ENCODE measurements at places on chromosomes 2 and 18.

DNA sequence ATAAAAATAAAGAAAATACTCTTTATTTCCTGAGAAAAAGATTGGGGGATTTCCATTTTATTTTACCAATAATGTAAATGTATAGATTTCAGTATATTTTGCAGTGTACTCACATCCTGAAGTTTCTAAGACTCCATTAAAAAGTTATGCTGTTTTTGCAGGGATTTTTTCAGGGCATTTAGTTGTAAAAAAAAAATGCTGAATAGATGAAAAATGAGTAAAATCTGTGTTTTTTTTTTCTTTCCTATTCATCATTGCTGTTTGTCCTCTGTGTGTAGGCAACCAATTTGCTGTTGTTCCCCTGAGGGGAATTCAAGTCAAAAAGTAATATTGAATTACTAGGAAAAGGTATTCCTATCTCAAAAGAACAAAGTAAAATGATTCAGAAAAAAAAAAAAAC lies 66.3 kb downstream of the MEIS1 start:
- DNase-seq = no peak

DNA sequence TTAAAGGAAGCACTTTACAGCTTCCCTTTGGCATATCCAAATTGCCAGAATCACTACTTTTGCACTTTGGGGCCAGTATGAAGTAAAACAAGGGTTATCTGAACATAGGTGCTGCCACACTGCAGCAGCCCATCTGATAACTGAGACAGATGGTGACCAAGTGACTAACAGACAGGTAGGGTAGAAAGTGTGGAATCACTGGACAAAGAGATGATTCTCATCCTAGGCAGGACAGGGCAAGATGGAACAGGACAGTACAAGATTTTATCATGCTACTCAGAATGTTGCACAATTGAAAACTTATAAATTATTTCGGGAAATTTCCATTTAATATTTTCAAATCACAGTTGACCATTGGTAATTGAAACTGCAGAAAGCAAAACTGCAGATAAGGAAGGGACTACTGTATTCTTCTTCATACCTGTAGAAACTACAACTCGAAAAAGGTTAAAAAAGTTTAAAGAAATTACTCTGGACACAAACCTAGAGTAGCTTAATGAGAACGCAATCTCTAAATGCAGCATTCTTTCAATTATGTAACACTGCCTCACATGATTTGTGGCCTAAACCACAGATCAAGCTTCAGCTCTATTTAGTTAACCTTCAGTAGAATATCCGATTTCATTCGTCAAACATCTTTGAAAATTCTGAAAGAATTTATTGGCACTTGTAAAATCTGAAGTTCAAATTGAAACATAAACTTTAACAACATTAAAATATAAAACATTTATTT lies 31.4 kb downstream of the HEATR5B start:
- DNase-seq = no peak

- DNase-seq = no peak
These were observed 619 bp upstream of the FAM168B start for GRCh38 chr2:131093696-131094462.

GRCh38 chr2:60493804-60494387 lies 59.6 kb downstream of the BCL11A start:
- DNase-seq = no peak

GRCh38 chr18:23258566-23259469 lies 123.5 kb downstream of the CABLES1 start:
- DNase-seq = no peak

GRCh38 chr2:136801661-136802060 lies 36.3 kb downstream of the THSD7B start:
- no peak for DNase-seq

- DNase-seq = peak; percentile 89
These were observed 102.5 kb downstream of the ATL2 start for GRCh38 chr2:38274286-38275276.

DNA sequence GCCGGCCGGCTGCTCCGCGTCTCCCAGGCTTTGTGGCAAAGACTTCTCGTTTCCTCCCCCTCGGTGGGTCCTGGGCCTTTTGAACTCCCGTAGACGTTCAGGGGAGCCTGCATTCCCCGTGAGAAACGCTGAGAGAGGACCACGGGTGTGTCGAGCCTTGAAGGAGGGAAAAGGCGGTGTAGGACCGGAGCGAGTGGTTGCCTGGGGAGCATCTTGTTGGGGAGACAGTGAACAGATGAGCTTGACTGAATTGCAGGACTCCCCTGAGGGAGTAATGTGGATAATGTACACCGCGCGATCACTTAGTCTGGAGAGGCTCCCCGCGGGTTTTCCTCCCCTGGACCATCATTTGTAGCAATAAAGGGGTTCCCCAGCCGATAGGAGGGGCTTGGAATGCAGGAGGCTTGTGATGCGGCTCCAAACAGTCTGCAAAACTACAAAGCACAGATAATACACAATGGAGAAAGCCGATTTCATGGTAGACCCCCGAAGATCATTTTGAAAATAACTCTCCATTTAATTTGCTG lies 769 bp downstream of the ALMS1 start:
- DNase-seq = no peak

DNA sequence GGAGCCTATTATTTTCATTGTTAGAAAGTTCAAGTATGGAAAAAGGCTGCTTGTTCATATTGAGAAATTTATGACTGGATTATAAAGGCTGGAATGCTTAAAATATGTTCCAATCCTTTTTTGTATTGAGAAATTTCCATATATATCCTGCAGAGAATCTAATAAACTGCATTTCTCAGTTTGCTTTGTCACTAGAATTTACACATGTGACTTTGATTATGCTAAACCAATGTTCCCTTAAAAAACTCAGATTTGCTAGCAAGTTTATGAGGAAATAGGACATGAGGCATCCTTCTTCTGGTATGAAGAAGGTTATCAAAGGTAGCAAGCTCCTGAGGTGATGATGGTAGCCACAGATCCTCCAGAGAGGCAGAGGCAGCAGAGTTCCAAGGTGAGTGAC lies 29.2 kb upstream of the DSEL start:
- DNase-seq = no peak

GRCh38 chr2:218722876-218723785 lies 12.5 kb downstream of the TTLL4 start:
- DNase-seq = no peak

DNA sequence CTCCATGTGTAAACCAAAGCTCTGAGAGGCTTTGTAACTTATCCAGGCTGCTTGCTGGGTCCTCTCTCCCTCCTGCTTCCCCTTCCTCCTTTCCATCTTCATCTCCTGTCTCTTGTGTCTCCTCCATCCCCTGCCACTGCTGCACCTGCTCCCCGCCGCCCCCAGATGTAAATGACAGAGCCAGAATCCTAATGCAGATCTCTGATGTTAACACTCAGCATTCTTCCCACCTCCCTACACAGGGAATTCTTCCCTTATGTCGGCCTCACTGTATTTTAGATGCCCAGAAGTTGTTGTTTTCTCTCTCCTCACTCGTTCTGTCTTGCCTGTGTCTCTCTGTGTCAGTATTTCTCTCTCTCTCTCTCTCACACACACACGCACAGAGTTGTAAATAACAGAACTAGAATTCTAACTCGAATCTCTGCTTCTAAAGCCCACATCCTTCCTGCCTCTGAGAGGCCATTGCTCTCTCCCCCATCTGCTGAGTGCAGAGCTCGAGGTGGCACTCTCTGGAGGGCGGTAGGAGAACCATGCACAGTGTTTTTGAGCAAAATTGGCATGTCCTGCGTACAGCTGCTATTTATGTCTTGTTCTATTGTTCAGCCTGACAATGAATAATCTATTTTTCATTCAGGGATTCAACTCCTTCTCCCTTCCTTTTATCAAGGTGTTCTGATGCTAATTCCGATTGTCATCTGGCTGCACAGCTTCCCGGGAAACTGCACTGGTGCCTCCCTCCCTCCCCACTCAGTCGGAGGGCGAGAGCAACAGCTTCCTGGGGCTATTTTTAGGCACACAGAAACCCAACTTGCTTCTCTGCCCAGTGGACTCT lies 219.9 kb downstream of the SH3RF3 start:
- DNase-seq = no peak

- DNase-seq = no peak
These were observed 37.5 kb downstream of the UXS1 start for GRCh38 chr2:106156305-106157296.

DNA sequence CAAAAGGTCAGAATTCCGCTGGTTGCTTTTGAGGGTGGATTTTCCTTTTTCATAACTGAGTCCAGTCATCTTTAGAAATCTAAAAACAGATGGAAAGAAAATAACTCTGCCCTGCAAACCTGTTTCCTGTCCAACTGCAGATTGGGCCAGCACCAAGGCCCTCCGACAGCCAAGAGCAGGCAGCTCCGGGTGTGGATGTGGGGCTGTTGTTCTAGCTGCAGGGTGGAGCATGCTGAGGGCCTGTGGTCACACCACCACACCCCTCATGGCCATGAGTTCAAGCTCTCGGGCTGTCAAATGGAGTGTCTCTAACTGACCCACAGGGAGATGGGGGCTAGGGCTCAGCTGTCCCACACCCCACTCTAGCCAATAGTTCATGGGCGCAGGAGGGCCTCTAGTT lies 69.3 kb upstream of the BZW1 start:
- DNase-seq = no peak

GRCh38 chr2:16932826-16933225 lies 267.2 kb upstream of the CYRIA start:
- DNase-seq = no peak

GRCh38 chr2:70735071-70735470 lies 32.9 kb downstream of the ADD2 start:
- no peak for DNase-seq

DNA sequence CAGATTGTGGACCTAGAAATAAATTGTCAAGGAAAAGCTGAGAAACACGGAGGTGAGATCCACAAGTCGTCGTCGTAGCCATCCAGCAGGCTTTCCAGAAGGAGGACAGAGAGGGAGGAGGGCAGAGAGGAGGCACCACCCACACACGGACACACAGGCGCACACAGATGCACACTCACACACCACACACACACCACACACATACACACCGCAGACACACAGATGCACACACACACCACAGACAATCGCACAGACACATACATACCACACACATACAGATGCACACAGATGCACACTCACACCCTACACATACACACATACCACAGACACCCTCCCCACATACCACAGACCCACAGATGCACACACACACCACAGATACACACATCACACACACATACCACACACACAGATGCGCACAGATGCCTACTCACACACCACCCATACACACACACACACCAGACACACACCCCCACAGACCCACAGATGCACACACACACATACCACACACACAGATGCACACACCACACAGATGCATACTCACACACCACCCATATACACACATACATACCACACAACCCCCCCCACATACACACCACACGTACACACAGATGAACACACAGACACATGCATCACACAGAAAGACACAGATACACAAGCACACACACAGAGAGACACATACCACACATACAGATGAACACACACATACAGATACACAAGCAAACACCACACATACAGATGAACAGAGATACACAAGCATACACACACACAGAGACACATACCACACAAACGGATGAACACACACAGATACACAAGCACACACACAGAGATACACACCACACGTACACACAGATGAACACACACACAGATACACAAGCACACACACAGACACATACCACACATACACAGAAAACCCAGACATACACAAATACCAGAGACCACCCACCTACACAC lies 12.7 kb upstream of the BOK start:
- peak; percentile 27 for DNase-seq

- no peak for DNase-seq
These were observed 202.9 kb upstream of the HDAC4 start for GRCh38 chr2:239603411-239604356.

DNA sequence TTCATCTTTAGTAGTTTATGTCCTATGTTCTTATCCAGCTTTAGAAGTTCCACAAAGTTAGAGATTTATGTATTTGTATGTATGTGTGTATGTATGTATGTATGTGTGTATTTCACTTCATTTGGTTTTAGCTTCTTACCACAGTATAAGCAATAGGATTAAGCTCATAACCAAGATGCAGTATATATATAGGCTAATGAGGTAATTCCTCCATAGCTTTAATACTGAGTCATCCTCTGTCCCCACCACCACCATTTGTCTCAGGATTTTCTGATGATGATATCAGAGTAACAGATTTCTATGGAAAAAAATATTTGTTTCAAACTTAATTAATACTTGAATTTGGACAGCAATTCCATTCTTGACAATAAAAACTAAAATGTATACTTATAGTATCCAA lies 159.2 kb downstream of the SOX11 start:
- no peak for DNase-seq

DNA sequence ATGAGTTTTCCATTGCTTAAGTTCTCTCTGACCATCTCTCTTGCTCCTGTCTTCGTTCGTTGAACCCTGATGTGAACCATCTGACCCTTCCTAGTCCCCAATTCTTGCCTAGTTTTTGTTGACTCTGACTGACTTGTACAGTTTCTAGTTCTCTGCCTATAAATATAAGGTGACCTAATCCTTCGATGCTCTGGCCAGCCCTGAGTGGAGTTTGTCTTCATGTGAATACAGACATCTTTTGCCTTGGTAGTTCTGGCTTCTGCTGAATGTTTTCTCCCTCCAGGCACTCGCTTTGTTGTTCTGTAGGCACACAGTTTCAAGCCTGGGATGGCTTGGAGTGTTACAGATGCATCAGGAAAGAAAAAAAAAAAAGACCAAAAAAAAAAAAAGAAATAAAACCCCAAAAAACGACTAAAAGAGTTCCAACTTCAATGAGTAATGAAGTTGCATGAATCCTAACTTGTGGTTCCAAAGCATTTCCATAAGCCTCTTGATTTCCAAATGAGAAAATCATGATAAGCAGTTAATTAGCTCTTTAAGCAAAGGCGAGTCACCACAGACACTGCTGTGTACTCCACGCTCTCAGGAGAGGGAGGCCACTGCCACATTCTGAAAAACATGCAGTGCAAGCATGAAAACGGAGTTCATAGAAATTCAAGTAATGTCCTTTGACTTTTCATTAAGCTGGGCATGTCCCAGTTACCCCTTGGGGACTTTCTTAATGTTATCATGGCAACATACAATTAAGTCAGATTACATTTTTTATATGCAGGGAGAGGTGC lies 165.2 kb downstream of the TDRD15 start:
- DNase-seq = no peak
